ENCODE measurements at places on chromosomes 7 and 10. TPM values are rescaled to one million over a fixed set of nuclear protein-coding genes. Genes with fewer than 3 reads are reported as not detected.

The ST7 gene
- 5.0 TPM for total RNA-seq

The GARIN1A gene
- total RNA-seq: 2.9 TPM

The MAGI2 gene
- total RNA-seq: 0.65 TPM

The POM121C gene
- 90.5 TPM for total RNA-seq

GRCh38 chr7:44290252-44290620 is 35.2 kb downstream of the CAMK2B start:
- DNase-seq: no peak

GRCh38 chr10:103498936-103499638 is 5.6 kb downstream of the NEURL1 start:
- DNase-seq: no peak
